ENCODE measurements at places on chromosomes 12 and 14.
A peak's percentile ranks its signal among the peaks of the same experiment; 100 is the strongest.

DNA sequence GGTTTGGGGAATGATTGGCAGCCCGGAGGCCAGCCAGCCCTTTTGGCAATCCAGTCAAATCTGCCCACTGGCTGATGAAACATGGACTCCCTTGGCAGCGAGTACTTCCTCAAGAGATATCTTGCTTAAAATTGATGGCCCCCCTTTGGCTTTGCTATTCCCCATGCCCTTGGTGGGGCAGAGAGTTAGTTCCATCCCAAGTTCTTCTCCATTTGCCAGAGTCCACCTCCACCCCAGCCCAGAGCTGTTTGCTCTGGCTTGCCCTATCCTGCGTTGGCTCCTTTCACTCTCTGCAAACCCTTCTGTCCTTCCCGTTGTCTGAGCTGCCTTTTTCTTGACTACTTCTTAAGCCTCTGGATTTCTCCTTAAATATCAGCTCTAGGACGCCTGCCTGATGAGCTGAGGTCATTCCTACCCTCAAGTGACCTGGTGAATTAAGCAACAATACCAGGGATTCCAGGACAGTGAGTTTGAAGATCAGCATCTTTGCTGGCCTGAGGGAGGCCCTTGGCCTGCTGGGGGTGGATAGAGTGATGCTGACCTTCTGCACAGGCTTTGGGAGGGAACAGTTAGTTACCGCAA lies 212.0 kb downstream of the CACNA1C start:
- no peak for DNase-seq

GRCh38 chr12:27330846-27331245 lies 1.8 kb upstream of the BMAL2 start:
- no peak for DNase-seq

GRCh38 chr12:131028587-131029338 lies 75.1 kb downstream of the ADGRD1 start:
- no peak for DNase-seq

DNA sequence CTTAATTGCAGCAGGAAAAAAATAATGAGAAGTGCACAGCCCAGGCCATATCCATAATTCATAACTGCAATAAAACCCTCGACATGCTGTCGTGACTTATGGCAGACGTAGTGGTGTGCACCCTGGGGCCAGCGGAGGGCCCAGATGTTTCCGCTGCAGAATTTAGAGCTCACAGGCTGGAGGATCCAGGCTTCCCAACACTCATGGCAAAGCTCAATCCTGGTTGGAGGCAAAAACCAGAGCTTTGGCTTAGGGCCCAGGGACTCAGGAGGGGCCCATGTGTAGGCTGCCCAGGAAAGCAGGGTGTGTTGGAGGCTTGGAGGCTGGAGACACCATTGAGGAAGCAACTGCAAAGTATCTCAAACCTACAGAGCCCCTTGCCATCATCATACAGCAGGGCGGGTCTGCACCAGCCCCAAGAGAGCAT lies 68.7 kb downstream of the SERPINA3 start:
- DNase-seq: no peak

- DNase-seq: no peak
These were observed 323.4 kb downstream of the VRK1 start for GRCh38 chr14:97120611-97121031.

DNA sequence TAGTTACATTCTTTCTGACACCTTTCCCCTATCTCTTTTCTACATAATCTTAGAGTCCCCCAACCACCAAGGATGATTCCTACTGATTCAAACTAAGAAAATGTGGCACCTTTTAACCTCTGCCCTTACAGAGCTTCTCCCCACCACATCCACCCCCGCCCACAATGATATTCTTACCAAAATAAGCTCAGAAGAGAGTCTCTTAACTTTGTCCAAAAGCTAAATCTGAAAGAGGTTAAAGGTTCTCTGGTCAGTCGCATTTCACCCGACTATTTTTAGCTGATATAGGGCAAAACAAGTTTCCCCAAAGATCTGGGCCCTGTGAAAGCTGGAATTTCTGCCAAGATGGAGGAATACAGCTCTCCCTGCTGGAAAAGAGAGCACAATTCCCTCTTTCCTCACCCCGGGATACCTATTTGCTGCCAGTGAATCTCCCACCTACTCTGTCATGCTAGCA lies 128.6 kb downstream of the ZFP36L1 start:
- DNase-seq: no peak

DNA sequence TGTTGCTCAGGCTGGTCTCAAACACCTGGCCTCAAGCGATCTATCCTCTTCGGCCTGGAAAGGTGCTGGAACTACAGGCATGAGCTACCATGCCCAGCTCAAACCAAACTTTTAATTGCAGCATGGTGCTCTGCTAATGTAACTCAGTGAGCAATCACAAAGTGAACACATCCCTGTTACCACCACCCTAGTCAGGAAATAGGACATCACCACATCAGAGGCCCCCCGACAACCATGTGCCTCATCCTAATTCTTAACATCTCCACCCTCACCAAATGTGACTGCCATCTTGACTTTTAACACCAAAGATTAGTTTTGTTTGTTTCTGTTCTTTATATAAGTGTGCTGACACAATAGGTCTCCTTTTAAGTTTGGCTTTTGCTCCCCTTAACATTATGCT lies 22.8 kb upstream of the SDR39U1 start:
- DNase-seq: no peak

DNA sequence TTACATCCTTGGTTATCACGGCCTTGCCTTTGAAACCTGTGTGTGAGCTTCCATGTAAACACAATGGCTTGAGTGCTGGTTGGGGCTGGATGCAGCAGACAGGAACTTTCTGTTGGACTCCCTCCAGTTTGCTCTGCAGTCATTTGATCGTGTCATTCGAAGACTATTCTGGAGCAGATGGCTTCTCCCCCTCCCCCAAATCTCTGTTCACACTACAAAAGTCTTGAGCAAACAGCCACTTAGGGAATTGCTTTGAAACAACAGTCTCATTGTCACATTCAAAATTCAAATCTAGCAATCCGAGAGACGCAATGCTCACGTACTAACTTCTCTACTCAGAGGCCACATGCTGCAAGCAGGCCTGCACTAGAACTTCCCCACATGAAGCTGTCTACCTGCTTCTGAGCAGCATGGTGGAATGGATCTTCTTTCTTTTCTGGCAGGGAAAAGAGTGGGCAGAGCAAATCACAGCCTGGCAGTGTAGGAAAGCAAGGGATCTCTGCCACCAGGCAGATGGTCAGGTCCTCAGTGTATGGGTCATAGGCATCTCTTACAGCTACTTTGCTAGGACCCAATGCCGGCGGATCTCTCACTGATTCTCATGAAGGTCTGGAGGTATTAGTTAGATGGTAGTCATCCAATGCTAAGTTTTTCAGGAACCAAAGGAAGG lies 214.2 kb downstream of the PPM1H start:
- DNase-seq: no peak

- no peak for DNase-seq
These were observed 38.6 kb downstream of the CCDC85C start for GRCh38 chr14:99565383-99565782.

DNA sequence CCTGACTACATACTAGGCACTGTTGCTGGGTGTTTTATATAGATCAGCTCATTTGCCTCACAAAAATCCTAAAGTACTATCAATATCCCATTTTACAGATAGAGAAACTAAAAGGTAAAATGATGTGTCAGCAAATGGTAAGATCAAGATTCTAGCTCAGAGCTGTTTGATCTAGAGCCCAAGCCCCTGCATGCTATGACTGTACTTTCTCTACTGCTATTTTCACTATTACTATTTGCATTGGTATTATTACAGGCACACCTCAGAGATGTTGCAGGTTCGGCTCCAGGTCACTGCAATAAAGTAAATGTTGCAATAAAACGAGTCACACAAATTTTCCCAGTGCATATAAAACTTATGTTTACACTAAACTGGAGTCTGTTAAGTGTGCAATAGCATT lies 10.9 kb downstream of the ISCU start:
- no peak for DNase-seq

- peak; percentile 78 for DNase-seq
These were observed 154.3 kb downstream of the TSPAN9 start for GRCh38 chr12:3231399-3231876.

- DNase-seq: no peak
These were observed 25.1 kb upstream of the BATF start for GRCh38 chr14:75497191-75497590.

DNA sequence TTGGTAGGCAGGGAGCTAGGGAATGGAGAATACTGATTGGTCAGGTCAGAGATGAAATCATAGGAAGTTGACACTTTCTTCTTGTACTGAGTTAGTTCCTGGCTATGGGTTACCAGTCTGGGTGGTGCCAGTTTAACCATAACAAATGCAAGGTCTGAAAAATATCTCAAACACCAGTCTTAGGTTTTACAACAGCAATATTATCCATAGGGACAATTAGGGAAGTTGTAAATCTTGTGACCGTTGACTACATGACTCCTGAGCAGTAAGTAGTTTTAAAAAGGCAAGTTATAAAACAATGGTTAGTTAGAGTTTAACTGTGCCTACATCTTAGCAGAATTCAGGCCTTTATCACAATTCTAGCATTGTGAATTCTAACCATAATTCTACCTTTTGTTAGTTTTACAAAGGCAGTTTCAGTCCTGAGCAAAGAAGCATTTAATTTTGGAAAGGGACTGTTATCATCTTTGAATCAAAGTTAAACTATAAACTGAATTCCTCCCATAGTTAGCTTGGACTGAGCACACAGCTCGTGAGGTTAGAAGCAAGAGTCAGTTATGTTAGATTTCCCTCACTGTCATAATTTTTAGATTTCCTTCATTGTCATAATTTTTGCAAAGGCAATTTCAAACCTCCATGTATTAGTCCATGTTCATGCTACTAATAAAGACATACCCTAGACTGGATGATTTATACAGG lies 19.7 kb upstream of the MON2 start:
- DNase-seq: no peak

DNA sequence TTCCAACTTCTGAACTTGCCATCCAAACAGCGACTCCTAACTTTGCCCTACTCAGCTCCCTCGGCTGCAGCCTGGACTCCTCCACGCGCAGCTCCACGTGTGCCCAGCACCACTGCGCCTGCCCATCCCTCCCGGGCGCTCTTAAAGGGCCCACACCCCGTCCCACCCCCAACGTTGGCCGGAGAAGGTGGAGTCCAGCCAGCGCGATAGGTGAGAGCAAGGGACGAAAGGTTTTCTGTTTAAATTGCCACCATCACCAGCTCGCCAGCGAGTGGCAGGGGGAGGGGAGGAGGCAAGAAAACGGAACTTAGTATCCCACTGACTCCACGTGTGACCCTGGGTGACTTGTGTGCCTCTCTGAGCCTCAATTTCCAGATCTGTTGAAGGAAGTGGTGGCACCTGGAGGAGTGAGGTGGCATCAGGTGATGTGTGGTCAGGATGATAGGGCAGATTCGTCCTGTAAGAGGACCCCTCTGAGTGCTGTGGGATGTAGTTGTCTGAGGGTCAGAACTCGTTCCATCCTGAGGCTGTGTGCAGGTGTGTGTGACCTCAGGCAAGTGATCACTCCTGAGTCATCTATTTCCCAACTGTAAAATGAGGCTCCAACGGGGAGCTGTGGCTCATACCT lies 59.7 kb downstream of the TRPV4 start:
- DNase-seq: no peak

GRCh38 chr14:20587489-20588154 lies at the start of gene RNASE11:
TSS of gene RNASE11 (minus strand) at chr14:20588001.
- DNase-seq: no peak

GRCh38 chr14:72543341-72543740 lies 350.6 kb downstream of the DPF3 start:
- no peak for DNase-seq

Data from GM23338 (cell line).